Fibroblast of skin of right quadriceps (primary cell): ENCODE measurements at places on chromosomes 11 and 22.

GRCh38 chr11:89536926-89537325 lies 45.8 kb upstream of the NOX4 start:
- DNase-seq, result no peak

DNA sequence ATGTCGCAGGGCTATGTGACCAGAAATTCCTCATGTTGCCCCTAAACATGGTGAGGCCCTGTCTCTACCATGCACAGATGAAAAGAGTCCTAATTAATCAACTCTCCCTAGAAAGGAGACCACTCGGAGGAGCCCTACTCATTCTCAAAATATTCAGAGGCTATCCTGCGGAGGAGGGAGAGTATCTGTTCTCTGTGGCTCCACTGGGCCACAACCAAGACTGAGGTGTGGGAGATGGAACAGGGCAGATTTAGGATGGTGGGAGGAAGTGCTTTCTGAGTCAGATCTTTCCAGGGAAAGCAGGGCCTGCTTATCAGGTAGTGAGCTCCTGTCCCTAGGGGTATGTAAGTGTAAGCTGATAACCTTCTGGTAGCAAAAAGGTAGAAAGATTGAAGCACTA lies 37.0 kb upstream of the PRDM11 start:
- DNase-seq, result no peak

DNA sequence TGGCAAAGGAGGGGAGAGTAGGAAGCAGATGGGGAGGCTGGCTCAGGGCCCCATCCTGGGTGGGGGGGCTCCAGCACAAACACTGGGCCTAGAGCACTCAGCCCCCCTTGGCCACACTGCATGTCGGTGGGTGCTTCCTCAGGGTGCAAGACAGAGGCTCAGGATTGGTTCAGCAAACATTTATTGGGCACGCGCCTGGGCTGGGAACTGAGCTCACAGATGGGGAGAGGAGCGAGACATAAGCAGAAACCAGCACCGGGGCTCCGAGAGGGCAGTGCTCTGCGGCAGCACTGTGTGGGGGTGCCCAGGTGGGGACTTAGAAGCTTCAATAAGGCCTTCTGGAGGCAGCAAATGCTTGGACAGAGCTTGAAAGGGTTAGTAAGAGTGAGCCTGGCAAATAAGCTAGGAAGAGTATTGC lies 12.1 kb upstream of the EHD1 start:
- DNase-seq, result no peak

GRCh38 chr11:13098063-13098462 lies 88.9 kb downstream of the RASSF10 start:
- no peak for DNase-seq

- no peak for DNase-seq
Measured at GRCh38 chr11:2816523-2816922, 69.1 kb downstream of the CDKN1C start.

DNA sequence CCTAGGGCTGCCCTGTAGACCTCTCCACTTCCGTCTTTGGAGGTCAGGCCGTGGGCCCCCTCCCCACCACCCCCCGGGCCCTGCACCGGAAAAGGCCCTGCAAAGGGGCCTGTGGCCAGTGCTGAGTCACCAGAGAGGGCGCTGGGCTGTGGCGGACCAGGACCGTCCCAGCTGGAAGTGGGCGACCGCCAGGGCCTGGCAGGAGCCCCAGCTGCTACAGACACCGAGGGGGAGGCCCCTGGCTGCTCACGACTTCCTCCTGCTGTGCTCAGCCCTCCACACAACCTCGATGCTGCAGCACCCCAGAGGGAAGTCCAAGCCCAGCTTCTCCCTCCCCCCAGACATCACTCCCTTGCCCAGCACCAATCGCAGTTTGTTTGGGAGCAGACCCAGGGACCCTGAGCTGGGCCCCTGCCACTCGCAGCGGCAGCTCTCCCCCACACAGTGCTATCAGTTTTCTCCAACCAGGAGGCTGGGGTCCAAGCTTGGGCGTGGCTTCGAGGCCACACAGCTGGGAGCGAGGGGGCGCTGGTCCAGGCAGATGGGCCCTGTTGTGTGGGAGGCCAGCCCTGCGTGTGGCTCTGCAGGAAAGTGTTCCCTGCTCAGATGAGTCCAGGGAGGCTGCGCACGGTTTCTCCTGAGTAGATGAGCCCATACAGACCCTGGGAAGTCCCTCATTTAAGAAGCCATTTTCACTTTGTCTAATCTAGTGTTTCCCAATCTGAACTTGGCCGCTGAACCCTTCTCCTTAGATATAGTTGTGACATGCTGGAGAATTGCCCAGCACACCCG lies 5.6 kb upstream of the SH3BP1 start:
- peak; percentile 88 for DNase-seq

DNA sequence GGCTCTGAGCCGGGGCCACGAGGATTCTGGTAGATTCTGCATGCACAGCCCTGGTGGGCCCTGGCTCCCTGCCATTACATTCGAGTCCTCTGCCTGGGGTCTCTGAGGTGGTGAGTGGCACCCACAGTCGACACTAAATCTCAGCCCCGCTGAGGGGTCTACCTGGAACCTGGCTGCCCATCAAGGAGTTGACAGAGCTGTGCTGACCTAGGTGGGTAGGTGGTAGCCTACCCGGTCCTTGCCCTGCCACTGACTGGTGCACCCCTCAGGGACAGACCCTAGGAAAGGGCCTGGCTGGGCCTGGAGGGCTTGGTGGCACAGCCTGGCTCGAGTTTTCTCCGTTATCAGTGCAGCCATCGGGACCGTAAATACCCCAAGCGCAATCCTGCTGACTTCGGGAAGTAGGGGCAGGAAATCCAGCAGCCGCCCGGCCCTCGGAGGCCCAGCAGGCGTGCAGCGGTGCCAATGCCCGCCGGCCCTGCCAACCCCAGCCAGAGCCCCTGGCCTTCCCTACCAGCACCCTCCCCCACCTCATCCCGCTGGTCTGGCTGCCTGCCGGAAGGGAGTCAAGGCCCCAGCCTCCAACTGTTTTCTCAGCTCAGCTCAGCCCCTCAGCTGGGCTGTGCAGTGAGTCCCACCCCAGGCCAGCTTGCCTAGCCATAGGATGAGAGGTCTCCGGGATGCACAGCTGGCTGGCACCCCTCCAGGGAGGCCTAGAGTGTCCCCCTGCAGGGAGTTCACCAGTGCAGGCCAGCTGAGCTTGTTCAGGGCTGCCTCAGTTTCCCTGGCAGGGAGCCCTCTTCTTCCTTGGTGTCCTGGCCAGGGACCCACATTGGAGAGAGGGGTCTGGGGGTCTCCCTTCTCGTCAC lies 80.4 kb upstream of the KCNQ1OT1 start:
- no peak for DNase-seq
